ENCODE measurements at places on chromosomes 6 and 20. TPM values are rescaled to one million over a fixed set of nuclear protein-coding genes. Genes with fewer than 3 reads are reported as not detected.

FANCE gene
- polyA plus RNA-seq: 10.5 TPM

NRM gene
- 38.1 TPM for polyA plus RNA-seq

LY6G6D gene
- polyA plus RNA-seq: not detected

PTPRK gene
- polyA plus RNA-seq: 57.5 TPM

B3GAT2 gene
- polyA plus RNA-seq: 1.7 TPM

ROS1 gene
- 0.13 TPM for polyA plus RNA-seq

ZC2HC1B gene
- not detected for polyA plus RNA-seq

ADGRF1 gene
- 52.7 TPM for polyA plus RNA-seq

KIF25 gene
- 0.76 TPM for polyA plus RNA-seq

TSPO2 gene
- 0.76 TPM for polyA plus RNA-seq

MYT1 gene
- polyA plus RNA-seq: 0.33 TPM

PACRG gene
- 20.2 TPM for polyA plus RNA-seq

ENPP4 gene
- 17.8 TPM for polyA plus RNA-seq

LHFPL5 gene
- polyA plus RNA-seq: not detected

FAM184A gene
- polyA plus RNA-seq: 16.1 TPM

BNIP5 gene
- polyA plus RNA-seq: 0.17 TPM

FAM110A gene
- 7.6 TPM for polyA plus RNA-seq

HEY2 gene
- 7.4 TPM for polyA plus RNA-seq

CAGE1 gene
- polyA plus RNA-seq: 0.38 TPM

KCNG1 gene
- polyA plus RNA-seq: 4.3 TPM

GJA10 gene
- not detected for polyA plus RNA-seq

TCF21 gene
- 202 TPM for polyA plus RNA-seq

ZBP1 gene
- not detected for polyA plus RNA-seq

ZNF831 gene
- polyA plus RNA-seq: 0.15 TPM

TOX2 gene
- 3.7 TPM for polyA plus RNA-seq

VPS16 gene
- polyA plus RNA-seq: 36.9 TPM

FOXQ1 gene
- 10.9 TPM for polyA plus RNA-seq

PLCB4 gene
- polyA plus RNA-seq: 18.9 TPM

BMP2 gene
- polyA plus RNA-seq: 19.4 TPM

CDSN gene
- polyA plus RNA-seq: not detected

IL17A gene
- not detected for polyA plus RNA-seq
